ENCODE measurements at places on chromosomes 13 and 19.

DNA sequence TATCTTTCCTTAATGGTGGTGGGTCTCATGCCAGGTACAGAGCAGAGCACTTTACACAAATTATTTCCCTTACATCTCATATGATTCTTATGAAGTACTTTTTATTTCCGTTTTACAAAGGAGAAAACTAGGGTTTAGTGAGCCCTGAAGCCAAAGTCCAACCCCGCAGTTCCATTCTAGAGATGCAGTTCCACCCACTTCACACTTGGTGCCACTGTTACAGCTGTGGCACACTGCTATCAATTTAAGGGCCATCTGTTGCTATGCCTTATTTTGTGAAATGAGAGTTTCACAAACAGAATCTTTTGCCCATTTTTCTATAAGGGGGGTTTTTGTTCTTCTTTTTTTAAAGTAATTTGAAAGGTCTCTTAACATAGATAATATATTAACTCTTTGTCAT lies 12.9 kb downstream of the MIPEP start:
- no peak overlapping the region for H3K4me3 ChIP-seq
- H3K36me3 ChIP-seq: peaks cover 15% of the 10 kb centered on the region
- H3K27me3 ChIP-seq: no peaks in the 10 kb centered on the region
- no peak for DNase-seq
- peaks cover 2% of the 10 kb centered on the region for H3K4me1 ChIP-seq

DNA sequence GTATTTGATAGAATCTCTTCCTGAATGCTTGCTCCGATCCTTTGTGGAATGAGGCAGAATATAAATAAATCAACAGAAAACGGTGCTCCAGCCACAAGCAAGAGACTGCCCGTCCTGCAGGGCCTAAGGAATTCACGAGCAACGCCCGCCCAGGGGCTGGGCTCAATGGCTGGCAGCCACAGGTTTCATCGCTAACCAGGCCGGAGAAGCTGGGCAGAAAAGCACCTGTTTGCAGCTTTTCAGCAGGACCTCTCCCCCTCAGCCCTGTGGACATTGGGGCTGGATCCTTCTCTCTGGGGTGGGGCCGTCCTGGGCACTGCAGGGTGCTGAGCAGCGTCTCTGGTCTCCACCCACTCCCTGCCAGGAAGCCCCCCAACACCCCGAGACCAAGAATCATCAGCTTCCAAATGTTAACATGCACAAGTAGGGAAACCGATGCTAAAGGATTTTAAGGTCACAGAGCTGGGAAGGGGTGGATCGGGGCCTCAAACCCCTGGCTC lies 102.5 kb downstream of the GADD45B start:
- peaks cover 16% of the 10 kb centered on the region for H3K4me1 ChIP-seq
- peaks cover 12% of the 10 kb centered on the region for H3K36me3 ChIP-seq
- H3K27me3 ChIP-seq: peaks cover 7% of the 10 kb centered on the region
- peak overlapping the region; percentile 72 for H3K4me3 ChIP-seq
- H3K27ac ChIP-seq: no peak overlapping the region

DNA sequence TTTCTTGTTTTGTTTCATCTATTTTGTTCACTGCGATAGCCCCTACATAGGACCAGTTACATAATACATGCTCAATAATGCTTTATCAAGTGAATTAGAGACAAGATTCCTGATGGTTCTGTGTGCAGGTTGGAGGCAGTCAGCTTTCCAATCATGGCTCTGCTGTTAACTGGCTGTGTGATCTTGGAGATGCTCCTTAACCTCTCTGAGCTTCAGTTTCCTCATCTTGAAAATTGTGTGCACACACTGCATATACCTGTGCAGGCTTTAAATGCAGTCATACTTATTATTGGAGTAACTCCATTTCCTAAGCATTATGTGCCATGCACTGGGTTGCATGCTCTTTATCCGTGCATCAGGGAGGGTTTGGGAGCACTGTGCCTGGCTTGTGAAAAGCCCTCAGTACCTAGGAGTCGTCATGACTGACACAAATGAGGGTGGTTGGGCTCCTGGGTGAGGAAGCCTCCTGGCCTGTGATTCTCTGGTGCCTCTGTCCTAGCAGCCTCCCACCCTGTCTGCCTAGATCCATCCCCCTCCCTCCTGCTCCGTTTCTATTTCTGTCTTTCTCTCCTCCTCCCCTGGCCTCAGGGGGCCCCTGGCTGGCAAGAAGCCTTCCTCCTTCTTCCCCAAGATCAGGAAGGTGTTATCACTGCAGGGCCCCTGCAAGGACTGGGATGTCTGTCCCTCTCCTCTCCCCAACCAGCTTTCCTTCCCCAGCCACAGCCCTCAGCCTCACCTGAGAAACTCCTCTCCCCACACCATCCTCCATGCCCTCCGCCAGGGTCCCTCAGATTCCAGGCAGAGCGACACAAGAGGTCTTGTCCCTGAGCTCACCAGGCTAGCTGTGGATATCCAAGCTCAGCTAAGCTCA lies 8.7 kb downstream of the IFNL1 start:
- H3K27ac ChIP-seq: no peak overlapping the region
- DNase-seq: no peak
- no peaks in the 10 kb centered on the region for H3K36me3 ChIP-seq
- peaks cover 35% of the 10 kb centered on the region for H3K4me1 ChIP-seq
- H3K4me3 ChIP-seq: no peak overlapping the region
- peaks cover 74% of the 10 kb centered on the region for H3K27me3 ChIP-seq

GRCh38 chr13:39419876-39420275 lies 183.1 kb downstream of the LHFPL6 start:
- no peak for DNase-seq
- no peak overlapping the region for H3K27ac ChIP-seq
- no peaks in the 10 kb centered on the region for H3K36me3 ChIP-seq
- H3K4me1 ChIP-seq: peaks cover 40% of the 10 kb centered on the region
- peaks cover 3% of the 10 kb centered on the region for H3K27me3 ChIP-seq

GRCh38 chr13:67833564-67833963 lies 603.4 kb upstream of the PCDH9 start:
- DNase-seq: no peak
- H3K27ac ChIP-seq: no peak overlapping the region
- no peaks in the 10 kb centered on the region for H3K27me3 ChIP-seq
- no peaks in the 10 kb centered on the region for H3K36me3 ChIP-seq
- H3K4me3 ChIP-seq: no peak overlapping the region

- DNase-seq: no peak
- H3K27ac ChIP-seq: no peak overlapping the region
- H3K36me3 ChIP-seq: peaks cover 48% of the 10 kb centered on the region
- H3K4me1 ChIP-seq: no peaks in the 10 kb centered on the region
- no peak overlapping the region for H3K4me3 ChIP-seq
These were observed 20.5 kb downstream of the MICU2 start for GRCh38 chr13:21583478-21583877.

DNA sequence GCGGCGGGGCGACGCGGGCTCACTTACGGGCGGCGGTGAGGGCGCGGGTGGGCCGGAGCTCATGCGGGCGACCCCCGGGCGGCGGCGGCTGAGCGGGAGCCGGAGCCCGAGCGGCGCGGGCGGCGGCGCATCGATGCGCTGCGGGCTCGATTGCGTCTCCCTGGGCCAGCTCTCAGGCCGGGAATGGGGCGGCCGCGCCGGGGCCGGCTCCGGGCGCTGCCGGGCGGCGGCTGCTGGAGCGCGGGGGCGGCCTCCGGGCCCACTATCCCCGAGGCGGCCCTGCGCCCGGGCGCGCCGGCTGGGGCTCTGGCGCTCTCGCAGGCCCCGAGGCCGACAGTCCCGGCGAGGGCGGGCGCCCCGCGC lies 1.4 kb upstream of the TSHZ3 start:
- no peak overlapping the region for H3K27ac ChIP-seq
- H3K4me3 ChIP-seq: peak overlapping the region; percentile 93
- no peaks in the 10 kb centered on the region for H3K36me3 ChIP-seq
- peaks cover 55% of the 10 kb centered on the region for H3K4me1 ChIP-seq
- peak; percentile 76 for DNase-seq
- peaks cover 65% of the 10 kb centered on the region for H3K27me3 ChIP-seq

GRCh38 chr13:71721104-71721503 lies 145.9 kb downstream of the DACH1 start:
- no peak for DNase-seq
- peaks cover 60% of the 10 kb centered on the region for H3K4me1 ChIP-seq
- H3K36me3 ChIP-seq: peaks cover 9% of the 10 kb centered on the region
- no peak overlapping the region for H3K27ac ChIP-seq
- H3K27me3 ChIP-seq: no peaks in the 10 kb centered on the region
- no peak overlapping the region for H3K4me3 ChIP-seq

DNA sequence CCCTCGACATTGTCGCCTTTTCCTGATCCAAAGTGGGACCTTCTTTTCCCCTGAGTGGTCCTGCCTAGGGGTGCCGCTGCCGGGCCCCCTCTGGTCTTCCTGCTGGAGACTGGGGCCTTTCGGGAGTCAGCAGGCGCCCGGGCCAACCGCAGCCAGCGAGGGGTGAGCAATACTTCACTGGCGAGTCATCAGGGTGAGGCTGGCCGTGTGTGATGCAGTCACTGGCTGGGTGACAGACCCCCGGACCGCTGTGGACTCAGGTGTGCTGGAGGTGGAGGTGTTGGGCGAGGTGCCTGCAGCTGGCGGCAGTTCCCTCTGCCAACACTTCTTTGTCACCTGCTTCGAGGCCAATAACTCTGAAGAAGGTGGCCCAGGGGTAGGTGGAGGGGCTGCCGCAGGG lies 1.5 kb upstream of the CGB5 start:
- no peak overlapping the region for H3K4me3 ChIP-seq
- peaks cover 7% of the 10 kb centered on the region for H3K27me3 ChIP-seq
- no peaks in the 10 kb centered on the region for H3K36me3 ChIP-seq
- peaks cover 5% of the 10 kb centered on the region for H3K4me1 ChIP-seq
- no peak for DNase-seq

DNA sequence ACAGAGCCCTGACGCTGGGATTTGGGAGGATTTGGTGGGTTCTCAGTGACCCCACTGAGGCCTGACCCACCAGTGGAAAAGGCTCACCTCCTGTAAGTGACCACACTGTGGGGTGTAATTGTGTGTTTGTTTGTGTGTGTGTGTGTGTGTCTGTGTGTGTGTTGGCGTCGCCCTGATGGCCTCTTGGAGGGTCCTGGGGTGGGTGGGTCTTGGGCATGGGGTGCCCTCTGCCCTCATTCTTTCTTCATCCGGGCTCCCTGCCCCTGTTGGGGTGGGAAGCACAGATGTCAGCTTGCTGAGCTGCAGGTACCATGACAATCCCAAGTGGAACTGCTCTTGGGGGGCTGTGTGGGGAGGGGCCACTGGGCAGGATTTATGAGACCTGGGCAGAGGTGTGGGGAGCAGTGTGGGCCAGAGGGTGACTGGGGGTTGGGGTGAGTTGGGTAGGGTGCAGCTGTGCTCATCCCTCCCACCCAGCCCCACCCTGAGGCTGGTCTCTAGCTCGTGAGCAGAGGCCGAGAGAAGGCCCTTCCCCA lies 22.8 kb downstream of the WTIP start:
- H3K27ac ChIP-seq: peak overlapping the region; percentile 86
- DNase-seq: no peak
- no peaks in the 10 kb centered on the region for H3K36me3 ChIP-seq
- peaks cover 27% of the 10 kb centered on the region for H3K4me1 ChIP-seq
- H3K27me3 ChIP-seq: peaks cover 11% of the 10 kb centered on the region
- H3K4me3 ChIP-seq: no peak overlapping the region

DNA sequence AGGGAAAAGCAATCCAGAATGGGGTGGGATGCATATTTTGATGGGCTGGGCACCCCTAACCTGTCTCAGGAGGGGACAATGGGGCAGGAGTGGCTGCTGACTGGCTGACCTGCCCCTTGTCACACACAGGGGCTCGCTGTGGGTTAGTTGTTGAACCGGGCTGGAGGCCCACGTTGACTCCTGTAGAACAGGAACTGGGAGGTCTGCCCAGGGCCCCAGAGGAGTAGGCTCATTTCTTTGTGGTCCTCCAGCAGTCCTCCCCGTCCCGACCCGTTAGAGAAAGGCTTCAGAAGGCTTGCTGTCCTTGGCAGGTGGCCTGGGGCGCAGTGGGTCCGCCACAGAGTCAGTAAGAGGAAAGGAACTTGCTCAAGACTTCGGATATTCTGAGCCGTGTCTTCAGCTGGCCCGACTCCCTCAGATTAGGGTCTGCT lies 70.1 kb downstream of the COL4A1 start:
- H3K4me1 ChIP-seq: peaks cover 28% of the 10 kb centered on the region
- H3K4me3 ChIP-seq: no peak overlapping the region
- peaks cover 31% of the 10 kb centered on the region for H3K36me3 ChIP-seq
- H3K27me3 ChIP-seq: no peaks in the 10 kb centered on the region

DNA sequence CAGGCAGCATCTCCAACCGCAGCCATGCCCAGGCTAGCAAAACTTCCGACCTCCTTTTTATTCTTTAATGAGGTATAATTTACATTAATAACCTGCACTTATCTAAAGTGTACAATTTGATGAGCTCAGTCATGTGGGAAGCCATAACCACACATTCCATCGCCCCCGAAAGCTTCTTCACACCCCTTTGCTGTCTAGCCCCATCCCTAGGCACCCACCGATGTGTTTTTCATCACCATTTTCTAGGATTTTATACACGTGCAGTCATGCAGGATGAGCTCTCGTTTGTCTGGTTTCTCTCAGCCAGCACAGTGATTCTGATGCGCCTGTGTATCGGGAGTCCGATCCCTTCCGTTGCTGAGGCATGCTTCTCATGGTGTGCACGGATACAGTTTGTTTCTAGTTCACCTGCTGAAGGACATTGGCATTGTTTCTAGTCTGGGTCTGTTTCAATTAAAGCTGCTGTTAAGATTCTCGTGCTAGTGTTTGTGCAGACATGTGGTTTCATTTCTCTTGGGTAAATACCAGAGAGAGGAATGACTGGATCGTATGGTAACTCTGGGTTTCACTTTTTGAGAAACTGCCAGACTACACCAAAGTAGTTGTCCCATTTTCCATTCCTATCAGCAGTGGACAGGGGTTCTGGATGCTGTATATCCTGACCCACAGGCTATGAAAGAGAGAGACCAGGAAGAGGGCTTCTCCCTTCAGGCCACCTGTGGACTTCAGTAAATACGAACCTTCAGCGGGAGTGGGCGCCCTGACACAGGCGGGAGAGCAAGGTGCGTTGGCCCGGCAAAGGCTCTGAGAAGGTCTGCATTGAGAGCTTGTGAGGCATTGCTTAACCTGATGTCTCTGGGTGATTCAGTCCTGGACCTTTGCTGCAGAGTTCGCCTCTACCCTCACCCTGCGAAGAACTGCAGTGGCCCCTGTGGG lies 4.9 kb downstream of the AP1M1 start:
- peaks cover 19% of the 10 kb centered on the region for H3K4me1 ChIP-seq
- peaks cover 10% of the 10 kb centered on the region for H3K36me3 ChIP-seq
- DNase-seq: no peak
- no peak overlapping the region for H3K4me3 ChIP-seq
- H3K27me3 ChIP-seq: no peaks in the 10 kb centered on the region
- no peak overlapping the region for H3K27ac ChIP-seq
